ENCODE measurements at places on chromosomes 5 and 9. TPM values are rescaled to one million over a fixed set of nuclear protein-coding genes. Genes with fewer than 3 reads are reported as not detected.

The LCNL1 gene
- not detected for total RNA-seq

The ADAMTS12 gene
- total RNA-seq, result 0.76 TPM

- H3K36me3 ChIP-seq, result peaks cover 2% of the 10 kb centered on the region
- H3K4me3 ChIP-seq, result no peak overlapping the region
- H3K27ac ChIP-seq, result peak overlapping the region; percentile 2
- no peak for DNase-seq
- peaks cover 14% of the 10 kb centered on the region for H3K4me1 ChIP-seq
Observed at GRCh38 chr5:154945695-154946301, 4.9 kb downstream of the MRPL22 start.

GRCh38 chr9:97389249-97389648 is 22.6 kb upstream of the TDRD7 start:
- no peak overlapping the region for H3K27ac ChIP-seq
- no peaks in the 10 kb centered on the region for H3K36me3 ChIP-seq
- no peaks in the 10 kb centered on the region for H3K27me3 ChIP-seq
- no peak overlapping the region for H3K4me3 ChIP-seq
- no peaks in the 10 kb centered on the region for H3K4me1 ChIP-seq
- no peak for DNase-seq

The UBE2QL1 gene
- 2.6 TPM for total RNA-seq

DNA sequence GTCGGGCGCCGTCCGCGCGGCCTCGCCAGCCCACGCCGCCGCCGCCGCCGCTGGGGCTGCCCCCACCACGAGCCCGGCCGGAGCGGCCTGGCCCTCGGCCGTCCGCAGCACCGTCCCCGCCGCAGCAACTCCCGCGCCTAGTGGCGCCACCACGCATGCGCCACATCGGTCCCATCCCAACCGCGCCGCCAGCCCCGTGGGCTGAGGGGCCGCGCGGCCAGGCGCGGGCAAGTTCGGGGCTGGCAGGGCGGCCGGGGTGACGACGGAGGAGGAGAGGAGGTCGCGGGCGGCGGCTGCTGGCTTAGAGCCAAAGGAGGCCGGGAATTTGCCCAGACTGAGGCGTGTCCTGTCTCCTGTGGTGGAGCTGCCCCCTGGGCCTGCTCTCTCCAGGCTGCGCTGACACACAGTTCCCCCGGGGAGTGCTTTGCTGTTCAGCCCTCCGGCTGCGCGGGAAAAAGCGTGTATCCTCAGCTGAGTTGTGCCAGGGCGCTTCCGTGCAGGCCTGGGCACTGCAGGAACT is at the start of gene TUSC1:
TUSC1 (minus strand) TSS at position 298 of the 520 bp plus-strand sequence; CDS start at position 166, 132 bp downstream.
- no peaks in the 10 kb centered on the region for H3K4me1 ChIP-seq
- DNase-seq, result no peak
- H3K27ac ChIP-seq, result no peak within 1 kb of the TSS
- no peaks in the 10 kb centered on the region for H3K36me3 ChIP-seq
- no peaks in the 10 kb centered on the region for H3K27me3 ChIP-seq

DNA sequence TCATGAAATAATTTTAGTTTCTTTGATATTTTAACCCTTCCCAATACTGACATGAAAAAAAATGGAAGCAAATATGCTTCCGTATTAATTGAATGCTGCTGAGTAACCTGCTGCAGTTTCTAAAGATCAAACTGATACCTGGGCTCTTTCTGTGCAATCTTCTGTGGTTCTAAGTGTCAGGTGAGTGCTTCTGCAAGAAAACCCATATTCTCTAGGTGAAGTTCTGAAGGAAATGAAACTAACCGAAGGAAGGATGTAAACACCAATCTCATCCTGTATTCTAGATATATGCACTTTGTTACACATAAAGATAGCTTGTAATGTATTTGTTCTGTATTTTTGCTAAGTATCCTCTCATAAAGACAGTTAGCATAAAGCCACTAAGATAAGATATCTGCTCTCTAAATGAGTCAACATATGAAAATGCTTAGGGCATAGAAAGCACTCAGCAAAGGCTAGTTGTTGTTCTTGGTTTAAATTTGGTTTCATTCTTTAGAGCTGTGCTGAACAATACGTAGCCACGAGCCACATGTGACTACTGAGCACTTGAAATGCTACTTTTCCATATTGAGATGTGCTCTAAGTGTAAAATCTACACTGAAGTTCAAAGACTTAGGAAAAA is 52.0 kb downstream of the ITGA2 start:
- H3K27ac ChIP-seq, result no peak overlapping the region
- no peaks in the 10 kb centered on the region for H3K36me3 ChIP-seq
- peaks cover 4% of the 10 kb centered on the region for H3K4me1 ChIP-seq
- no peak for DNase-seq
- no peak overlapping the region for H3K4me3 ChIP-seq

The IL17B gene
- not detected for total RNA-seq

- no peak overlapping the region for H3K4me3 ChIP-seq
- no peak overlapping the region for H3K27ac ChIP-seq
- H3K4me1 ChIP-seq, result no peaks in the 10 kb centered on the region
- H3K27me3 ChIP-seq, result no peaks in the 10 kb centered on the region
- DNase-seq, result no peak
Observed at GRCh38 chr5:166535641-166536040, 1755.8 kb upstream of the WWC1 start.

GRCh38 chr5:4553978-4554377 is 586.2 kb upstream of the ADAMTS16 start:
- no peaks in the 10 kb centered on the region for H3K4me1 ChIP-seq
- H3K27me3 ChIP-seq, result no peaks in the 10 kb centered on the region
- no peak overlapping the region for H3K4me3 ChIP-seq

DNA sequence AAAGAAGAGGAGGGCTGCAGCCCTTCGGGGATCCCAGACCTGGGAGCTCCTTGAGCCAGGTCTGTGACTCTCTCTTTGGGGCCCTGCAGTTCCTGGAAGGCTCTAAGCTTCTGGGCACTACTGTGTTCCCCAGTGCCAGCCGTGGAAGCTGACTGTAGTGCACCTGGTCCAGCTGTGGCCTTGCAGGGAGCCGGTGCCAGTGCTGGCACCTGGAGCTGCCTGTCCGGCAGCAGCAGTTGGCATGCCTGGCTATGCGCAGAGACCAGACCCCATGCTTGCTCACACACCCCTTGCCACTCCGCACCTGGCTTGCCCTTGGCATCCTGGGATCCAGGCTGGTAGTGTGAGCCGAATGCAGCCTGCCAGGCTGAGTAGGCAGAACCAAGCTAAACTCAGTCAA is 91.0 kb upstream of the PUM3 start:
- no peak for DNase-seq
- H3K4me1 ChIP-seq, result no peaks in the 10 kb centered on the region
- no peak overlapping the region for H3K4me3 ChIP-seq
- H3K27ac ChIP-seq, result no peak overlapping the region
- H3K27me3 ChIP-seq, result no peaks in the 10 kb centered on the region

DNA sequence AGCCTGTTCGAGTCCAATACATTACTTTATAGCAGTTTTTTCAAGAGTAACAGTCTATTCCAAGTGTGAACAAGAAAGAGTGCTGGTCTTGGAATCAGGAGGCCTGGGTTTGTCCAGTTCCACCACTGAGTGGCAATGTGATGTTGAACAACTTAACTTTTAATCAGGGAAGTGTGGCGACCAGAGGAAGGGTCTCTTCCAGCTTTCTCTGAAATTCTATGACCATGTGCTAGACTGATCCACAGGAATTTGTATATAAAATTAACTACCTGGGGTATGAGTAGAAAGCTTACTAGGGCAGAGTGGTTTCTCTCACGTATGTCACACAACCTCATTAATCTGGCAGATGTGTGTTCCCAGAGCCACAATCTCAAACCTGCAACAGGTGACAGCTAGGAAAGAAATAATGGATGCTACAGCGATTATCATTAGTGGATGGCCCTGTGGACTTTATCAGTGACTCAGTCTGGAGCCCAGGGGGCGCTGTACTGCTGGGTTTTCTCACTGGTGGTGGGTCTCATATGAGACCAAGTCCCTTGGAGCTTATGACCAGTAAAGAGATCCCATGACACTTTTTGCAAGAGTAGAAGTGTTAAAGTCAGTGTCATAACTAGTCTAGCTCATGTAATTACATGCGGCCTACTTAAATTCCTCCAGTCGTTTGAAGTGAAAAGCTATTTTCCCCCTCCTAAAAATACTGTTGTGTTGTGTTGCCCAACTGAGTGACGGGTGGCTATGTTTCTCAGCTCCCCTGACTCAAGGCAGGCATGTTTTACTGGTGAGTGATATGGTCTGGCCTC is 116.5 kb downstream of the GDNF start:
- peak overlapping the region; percentile 93 for H3K27ac ChIP-seq
- H3K36me3 ChIP-seq, result peaks cover 14% of the 10 kb centered on the region

DNA sequence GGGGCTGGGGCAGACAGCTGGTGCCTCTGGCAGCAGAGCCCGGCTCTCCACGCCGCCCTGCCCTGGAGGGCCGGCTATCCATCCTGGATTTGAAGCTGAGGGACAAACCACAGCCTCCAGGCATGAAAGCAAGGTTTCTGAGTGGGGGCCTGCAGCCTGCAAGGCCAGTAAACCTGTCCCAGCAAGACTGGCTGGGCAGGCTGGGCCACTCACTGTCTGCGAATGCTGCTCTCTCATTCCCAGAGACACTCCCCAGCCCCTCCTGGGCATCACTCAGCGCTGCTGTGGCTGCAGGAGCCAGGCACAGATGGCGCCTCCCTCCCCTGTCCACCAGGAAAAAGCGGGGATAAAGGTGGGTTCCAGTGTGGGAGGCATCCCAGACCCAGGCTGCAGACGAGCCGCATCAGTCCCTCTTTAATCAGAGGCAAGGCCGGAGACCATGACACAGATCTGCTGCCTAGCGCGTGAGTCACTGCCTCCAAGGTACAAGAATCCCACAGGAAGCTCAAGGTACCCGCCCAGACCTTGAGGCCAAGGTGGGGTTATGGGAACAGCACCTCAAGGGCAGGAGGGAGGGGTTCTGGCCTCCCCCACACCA is 118.0 kb downstream of the VAV2 start:
- no peak for DNase-seq
- H3K4me1 ChIP-seq, result peaks cover 8% of the 10 kb centered on the region
- H3K36me3 ChIP-seq, result no peaks in the 10 kb centered on the region
- H3K4me3 ChIP-seq, result no peak overlapping the region
- H3K27me3 ChIP-seq, result no peaks in the 10 kb centered on the region

- H3K36me3 ChIP-seq, result peaks cover 57% of the 10 kb centered on the region
- no peak overlapping the region for H3K27ac ChIP-seq
- H3K4me1 ChIP-seq, result no peaks in the 10 kb centered on the region
- H3K4me3 ChIP-seq, result no peak overlapping the region
- no peak for DNase-seq
Observed at GRCh38 chr5:150397782-150398721, 14.7 kb downstream of the CD74 start.

DNA sequence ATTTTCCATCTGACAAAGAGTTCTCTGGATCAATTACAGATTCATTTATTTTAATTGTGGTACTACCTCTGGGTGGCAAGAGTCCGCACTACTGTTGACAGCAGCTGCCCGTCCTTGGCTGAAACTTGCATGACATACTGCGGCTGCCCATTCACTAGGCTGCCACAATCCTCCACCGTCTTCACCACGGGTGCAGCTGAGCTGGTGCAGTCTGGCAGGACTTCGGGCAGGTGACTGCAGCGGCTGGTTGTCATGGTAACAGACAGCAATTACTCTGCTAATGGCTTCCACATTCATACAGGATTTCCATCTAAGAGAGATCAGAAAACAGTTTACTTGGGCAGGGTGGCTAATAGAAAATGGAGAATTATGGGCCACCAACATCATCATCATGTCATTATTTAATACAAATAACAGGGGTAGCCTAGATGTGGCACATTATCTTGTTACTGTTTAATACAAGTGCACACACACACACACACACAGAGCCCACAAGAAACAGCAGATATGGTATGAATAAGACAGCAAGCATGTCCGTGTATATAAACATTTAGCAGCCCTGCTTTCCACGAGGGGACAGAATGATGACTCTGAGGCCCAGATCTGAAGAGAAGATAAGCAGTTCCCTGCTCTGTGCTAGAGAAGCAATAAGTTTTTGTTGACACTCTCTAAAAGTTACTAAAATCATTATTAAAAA is 112.3 kb downstream of the MARCHF3 start:
- H3K36me3 ChIP-seq, result no peaks in the 10 kb centered on the region
- no peak overlapping the region for H3K4me3 ChIP-seq
- no peak overlapping the region for H3K27ac ChIP-seq
- H3K27me3 ChIP-seq, result no peaks in the 10 kb centered on the region
- DNase-seq, result no peak

DNA sequence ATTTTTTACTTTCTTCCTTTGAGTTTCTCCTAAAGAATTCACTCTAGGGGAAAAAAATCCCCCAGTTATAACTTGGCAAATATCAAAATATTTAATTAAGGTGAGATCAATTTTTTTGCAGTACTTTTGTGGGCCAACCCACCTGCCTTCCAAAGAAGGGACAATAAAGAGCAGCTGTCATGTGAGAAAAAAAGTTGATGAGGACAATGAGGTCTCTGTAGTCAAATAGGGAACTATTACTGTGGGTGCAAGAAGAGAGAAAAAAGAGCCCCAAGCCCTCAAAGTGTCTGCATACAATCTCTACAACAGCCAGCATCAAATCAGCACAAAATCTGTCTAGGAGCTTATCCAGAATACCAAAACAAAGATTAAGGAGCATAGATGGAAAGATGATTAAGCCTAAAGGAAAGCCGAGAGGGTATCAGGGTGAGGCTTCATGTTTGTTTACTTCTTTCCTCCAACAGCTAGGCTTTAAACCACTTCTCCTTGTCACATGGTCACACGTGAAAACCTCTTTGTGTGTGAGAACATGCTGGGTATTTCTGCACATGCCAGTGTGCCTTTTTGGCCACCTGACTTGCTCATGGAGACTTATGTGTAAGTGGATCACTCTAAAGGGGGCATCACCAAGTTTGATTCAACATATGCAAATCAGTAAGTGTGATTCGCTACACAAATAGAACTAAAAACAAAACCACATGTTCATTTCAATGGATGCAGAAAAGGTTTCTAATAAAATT is 19.2 kb upstream of the FYB1 start:
- H3K27me3 ChIP-seq, result no peaks in the 10 kb centered on the region
- no peak for DNase-seq
- no peaks in the 10 kb centered on the region for H3K36me3 ChIP-seq
- no peak overlapping the region for H3K4me3 ChIP-seq
- no peak overlapping the region for H3K27ac ChIP-seq

The AQP3 gene
- total RNA-seq, result 0.43 TPM

GRCh38 chr5:175131432-175131831 is 312.6 kb downstream of the DRD1 start:
- H3K4me1 ChIP-seq, result no peaks in the 10 kb centered on the region
- peaks cover 4% of the 10 kb centered on the region for H3K27me3 ChIP-seq
- H3K27ac ChIP-seq, result no peak overlapping the region
- DNase-seq, result no peak
- no peak overlapping the region for H3K4me3 ChIP-seq

The RGMB gene
- total RNA-seq, result 16.4 TPM

DNA sequence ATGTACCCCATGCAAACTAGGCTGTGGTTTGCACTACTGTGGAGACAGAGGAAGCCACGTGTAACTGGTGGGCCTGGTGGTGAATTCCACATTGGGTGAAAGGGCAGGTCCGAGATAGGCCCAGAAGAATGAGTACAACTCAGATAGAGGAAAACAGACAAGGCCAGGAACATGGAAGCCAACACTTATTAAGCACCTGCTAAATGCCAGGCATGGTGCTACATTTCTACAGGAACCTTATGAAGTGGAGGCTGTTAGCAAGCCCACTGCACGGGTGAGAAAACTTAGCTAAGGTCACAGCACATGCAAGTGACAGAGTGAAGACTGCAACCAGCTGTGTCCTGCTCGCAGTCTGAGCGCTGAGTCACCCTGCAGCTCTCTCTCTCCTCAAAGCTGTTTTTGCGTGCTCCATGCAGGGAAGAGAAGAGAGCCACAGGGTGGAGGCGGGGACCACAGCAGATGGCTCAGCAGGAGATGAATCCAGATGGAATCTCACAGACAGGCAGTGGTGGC is 65.5 kb upstream of the SPTLC1 start:
- no peak overlapping the region for H3K27ac ChIP-seq
- no peak overlapping the region for H3K4me3 ChIP-seq
- peak; percentile 78 for DNase-seq
- H3K4me1 ChIP-seq, result peaks cover 9% of the 10 kb centered on the region
- no peaks in the 10 kb centered on the region for H3K27me3 ChIP-seq
